ENCODE measurements at places on chromosomes 2 and 18.

DNA sequence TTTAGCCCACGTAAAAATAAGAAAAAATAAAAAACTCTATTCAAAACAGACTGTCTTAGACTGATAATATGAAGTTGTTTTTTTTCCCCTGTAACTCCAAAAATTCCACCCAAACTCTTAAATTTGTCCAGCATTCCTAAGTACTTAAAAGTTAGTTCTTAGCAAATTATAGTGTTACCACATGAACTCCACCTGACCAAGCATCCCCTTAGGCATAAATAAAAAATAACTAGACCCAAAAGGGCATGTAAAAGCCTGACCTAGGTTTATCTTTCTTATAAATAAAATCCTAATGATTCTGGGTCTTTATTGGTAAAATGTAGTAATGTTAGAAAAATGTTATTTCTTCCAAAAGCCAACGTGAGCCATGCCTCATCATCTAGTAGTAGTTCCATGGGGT lies 54.3 kb downstream of the TTC21B start:
- no peak for DNase-seq

DNA sequence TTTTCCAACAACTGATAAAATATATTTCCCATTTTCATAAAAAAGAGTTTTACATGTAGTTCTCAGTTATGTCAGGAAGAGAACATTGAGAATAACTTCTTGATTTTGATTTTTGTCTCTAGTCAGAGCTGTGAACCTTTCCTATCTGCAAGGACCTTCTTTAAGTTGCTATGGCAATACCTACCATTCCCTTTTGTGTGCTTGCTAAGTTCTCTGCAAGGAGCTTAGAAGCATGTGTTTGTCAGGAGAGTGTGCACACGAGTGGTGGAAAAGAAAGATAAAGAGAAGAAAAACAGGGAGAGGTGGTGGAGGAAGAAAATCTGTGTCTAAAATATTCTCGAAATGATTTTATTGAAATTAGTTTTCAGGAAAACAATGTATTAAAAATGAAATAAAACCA lies 140.3 kb upstream of the SLC8A1 start:
- DNase-seq = no peak

DNA sequence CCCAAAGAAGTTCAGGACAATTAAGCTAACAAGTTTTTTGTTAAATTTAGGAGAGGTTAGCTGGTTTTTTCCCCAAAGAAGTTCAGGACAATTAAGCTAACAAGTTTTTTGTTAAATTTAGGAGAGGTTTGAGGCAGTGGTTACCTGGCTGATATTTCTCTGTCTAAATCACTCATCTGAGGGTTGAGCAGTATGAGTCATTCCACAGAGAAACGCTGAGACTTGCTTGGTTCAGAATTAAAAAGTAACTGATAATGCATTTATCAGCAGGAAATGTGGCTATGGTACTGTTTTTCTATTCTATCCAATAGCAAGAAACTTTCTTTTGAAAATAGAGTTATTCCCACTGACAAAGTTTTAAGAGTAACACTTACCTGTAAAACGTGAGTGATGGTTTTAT lies 22.8 kb upstream of the KIDINS220 start:
- no peak for DNase-seq

DNA sequence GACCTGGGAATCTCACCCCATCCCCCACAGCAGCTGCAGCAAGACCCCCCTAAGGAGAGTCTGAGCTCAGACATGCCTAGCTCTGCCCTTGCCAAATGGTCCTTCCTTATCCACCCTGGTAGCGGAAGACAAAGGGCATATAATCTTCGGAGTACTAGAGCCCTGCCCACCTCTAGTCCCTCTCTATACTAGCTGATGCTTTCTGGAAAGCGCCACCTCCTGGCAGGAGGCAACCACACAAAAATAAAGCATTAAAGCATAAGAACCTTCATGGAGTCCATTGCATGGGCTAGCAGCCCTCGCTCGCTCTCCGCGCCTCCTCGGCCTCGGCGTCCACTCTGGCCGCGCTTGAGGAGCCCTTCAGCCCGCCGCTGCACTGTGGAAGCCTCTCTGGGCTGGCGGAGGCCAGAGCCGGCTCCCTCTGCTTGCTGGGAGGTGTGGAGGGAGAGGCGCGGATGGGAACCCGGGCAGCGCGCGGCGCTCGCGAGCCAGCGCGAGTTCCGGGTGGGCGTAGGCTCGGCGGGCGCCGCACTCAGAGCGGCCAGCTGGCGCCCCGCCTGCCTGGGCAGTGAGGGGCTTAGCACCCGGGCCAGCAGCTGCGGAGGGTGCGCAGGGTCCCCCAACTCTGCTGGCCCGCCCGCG lies 941.2 kb downstream of the SUCLG1 start:
- no peak for DNase-seq

- DNase-seq = no peak
Measured at GRCh38 chr18:79789091-79789891, 8.4 kb upstream of the KCNG2 start.

DNA sequence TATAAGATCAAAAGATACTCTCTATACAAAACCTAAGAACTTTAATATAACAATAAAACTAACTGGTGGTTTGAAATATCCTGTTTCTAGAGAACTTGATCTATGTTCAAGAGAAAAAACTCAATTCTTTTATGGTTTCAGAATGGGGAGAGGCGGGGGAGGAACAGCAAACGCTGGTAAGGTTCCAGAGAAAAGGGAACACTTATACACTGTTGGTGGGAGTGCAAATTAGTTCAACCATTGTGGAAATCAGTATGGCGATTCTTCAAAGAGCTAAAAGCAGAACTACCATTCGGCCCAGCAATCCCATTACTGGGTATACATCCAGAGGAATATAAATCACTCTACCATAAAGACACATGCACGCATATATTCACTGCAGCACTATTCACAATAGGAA lies 17.2 kb downstream of the FAM98A start:
- no peak for DNase-seq

GRCh38 chr2:239905884-239906654 lies 119.1 kb downstream of the NDUFA10 start:
- no peak for DNase-seq

DNA sequence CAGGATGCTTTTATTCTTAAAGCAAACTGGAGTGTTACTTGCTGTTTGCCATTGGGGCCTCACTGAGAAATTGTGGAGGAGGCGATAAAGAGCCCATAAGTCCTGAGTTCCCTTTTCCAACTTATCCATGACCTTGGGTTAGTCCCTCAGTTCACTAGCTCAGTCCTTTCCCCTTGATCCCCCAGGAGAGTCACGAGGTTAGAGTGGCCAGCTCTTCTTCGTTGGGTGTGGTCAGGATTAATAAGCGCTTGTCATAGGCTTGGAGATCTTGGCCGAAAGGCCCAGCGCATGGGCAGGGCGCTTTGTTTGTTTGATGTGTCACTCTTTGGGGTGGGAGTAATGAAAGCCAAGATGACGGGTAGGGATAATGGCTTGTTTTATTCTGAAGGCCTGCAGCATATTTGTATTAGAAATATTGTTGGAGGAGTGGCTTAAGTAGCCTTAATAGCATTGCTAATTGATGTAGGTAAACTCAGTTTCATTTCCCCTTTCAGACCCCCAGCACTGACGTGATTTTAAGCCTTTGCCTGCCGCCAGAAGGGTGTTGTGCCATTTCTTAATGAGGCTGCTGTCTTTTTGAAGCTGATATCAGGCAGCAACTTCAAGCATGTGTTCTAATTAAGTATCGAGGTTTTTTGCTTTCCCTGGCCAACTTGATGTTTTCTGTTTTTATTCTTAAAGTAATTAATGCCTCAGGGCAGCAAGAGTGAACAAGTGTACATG lies 15.7 kb downstream of the GRHL1 start:
- peak; percentile 45 for DNase-seq

DNA sequence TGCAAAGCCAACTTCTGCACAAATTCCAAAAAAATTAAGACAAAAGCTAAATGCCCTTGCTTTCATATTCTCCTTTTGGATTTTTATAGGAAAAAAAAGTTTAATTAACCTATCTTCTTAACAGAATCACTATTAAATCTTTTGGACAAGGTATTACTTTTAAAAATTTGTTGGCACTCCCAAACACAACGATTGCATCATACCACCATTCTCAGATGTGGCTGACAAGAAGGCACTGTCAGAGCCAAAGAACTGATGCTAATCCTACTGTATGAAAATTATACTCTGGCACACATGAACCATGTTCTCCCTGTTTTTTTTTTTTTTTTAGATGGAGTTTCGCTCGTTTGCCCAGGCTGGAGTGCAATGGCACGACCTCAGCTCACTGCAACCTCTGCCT lies 58.4 kb downstream of the NOL10 start:
- no peak for DNase-seq

DNA sequence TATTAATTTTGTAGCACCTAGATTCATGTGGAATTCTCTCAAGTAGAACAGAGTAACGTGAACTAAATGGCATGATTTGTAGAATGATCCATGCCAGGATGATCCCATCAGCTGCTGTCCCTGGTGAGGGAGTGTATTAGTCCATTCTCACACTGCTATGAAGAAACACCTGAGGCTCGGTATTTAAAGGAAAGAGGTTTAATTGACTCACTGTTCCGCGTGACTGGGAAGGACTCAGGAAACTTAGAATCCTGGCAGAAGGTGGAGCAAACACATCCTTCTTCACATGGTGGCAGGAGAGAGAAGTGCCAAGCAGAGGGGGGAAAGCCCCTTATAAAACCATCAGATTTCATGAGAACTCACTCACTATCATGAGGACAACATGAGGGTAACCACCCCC lies 312.6 kb downstream of the PTPRM start:
- no peak for DNase-seq

DNA sequence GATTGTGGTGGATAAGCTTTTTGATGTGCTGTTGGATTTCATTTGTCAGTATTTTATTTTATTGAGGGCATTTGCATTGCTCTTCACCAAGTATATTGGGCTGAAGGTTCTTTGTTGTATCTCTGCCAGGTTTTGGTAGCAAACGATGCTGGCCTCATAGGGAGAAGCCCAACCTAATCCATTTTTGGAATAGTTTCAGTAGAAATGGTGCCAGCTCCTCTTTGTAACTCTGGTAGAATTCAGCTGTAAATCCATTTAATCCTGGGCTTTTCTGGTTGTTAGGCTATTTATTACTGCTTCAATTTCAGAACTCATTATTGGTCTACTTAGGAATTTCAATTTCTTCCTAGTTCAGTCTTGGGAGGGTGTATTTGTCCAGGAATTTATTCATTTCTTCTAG lies 309.8 kb upstream of the SETBP1 start:
- DNase-seq = no peak

Data from GM20000 (cell line).